ENCODE measurements at places on chromosomes 12 and 14. TPM values are rescaled to one million over a fixed set of nuclear protein-coding genes. Genes with fewer than 3 reads are reported as not detected.

The SMAGP gene
- total RNA-seq = 24.6 TPM

The BIN2 gene
- total RNA-seq = 0.08 TPM

The BATF gene
- not detected for total RNA-seq

The MYO1H gene
- not detected for total RNA-seq

The ATF7IP gene
- total RNA-seq = 4.1 TPM

The LALBA gene
- not detected for total RNA-seq

The POTEG gene
- total RNA-seq = not detected

The KIF26A gene
- total RNA-seq = 3.8 TPM

The LYZ gene
- total RNA-seq = not detected

The TEAD4 gene
- total RNA-seq = 47.4 TPM

The BHLHE41 gene
- 0.45 TPM for total RNA-seq

The GDF3 gene
- total RNA-seq = not detected

The IL22 gene
- total RNA-seq = not detected

The FGF6 gene
- total RNA-seq = not detected

The MLEC gene
- total RNA-seq = 78.0 TPM

The PITPNM2 gene
- total RNA-seq = 14.9 TPM

The TMEM132D gene
- not detected for total RNA-seq

The AKAP5 gene
- 0.36 TPM for total RNA-seq

The TRPV4 gene
- 0.09 TPM for total RNA-seq

The BEST3 gene
- total RNA-seq = 0.82 TPM

The GLT1D1 gene
- not detected for total RNA-seq

The HOXC5 gene
- total RNA-seq = 1.0 TPM

The DRAM1 gene
- 19.2 TPM for total RNA-seq

The PLEKHH1 gene
- 3.1 TPM for total RNA-seq

The SMIM41 gene
- total RNA-seq = not detected

The PTPN21 gene
- total RNA-seq = 9.0 TPM

The ITGA7 gene
- 1.3 TPM for total RNA-seq

The TAS2R20 gene
- not detected for total RNA-seq
